ENCODE measurements at places on chromosomes 4 and X.
A peak's percentile ranks its signal among the peaks of the same experiment; 100 is the strongest.

GRCh38 chrX:154516656-154517100 lies 646 bp upstream of the FAM3A start:
- peak; percentile 52 for DNase-seq

DNA sequence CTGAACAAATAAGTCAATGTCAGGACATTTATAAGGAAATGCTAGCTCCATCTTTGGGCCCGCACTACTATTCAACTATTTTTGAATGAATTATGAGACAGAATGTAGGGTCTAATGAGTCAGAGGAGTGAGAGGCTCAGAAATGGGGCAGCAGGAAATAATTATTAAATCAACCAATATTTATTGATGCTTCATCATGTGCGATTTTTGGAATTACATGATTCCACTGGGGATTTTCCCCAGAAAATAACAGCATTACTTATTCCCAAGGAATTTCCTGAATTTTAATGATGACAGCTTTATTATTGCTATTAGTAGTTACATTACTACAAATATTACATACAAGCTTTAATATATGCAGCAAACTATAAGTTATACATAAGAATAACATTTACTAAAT lies 49.3 kb upstream of the PHF8 start:
- DNase-seq = peak; percentile 18

- no peak for DNase-seq
These were observed 83.2 kb downstream of the TMEM131L start for GRCh38 chr4:153549405-153549804.

DNA sequence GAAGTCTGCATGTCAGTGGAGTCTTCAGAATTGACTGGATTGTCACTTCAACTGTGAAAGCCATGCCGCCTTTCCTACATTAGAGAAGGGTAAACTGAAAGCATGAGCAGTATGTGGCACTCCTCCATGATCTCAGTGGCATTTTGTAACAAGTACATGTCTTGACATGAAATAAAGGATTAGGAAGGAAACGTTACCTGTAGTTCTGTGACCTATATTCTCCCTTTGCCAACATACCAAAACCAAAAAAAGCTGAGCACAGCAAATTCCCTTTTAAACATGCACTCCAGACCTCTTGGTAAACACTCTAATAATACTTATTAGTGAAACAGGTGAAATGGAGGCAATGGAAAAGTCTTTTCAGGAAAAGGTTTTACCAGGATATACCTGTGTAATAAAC lies 344.2 kb downstream of the GRIA2 start:
- no peak for DNase-seq

- DNase-seq = peak; percentile 49
These were observed 76.7 kb downstream of the SLC4A4 start for GRCh38 chr4:71415491-71415890.

- no peak for DNase-seq
These were observed 605.2 kb upstream of the NR3C2 start for GRCh38 chr4:149047368-149047767.

DNA sequence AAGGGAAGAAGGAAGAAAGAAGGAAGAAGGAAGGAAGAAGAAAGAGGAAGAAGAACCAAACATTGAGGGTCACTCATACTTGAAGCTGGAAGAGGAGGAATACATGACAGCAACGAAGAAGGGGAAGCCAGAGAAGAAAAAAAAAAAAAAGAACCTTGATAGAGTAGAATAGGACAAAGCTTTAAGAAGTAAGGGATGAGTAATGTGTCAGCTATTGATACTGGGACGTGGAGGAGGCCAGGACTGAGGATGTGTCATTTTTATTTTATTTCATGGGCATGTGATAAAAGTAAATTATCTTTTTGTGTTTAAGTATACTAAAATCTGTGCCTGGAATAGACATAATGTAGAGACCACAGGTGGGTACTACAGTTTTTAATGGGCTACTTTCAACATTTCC lies 6.4 kb downstream of the EDA2R start:
- peak; percentile 69 for DNase-seq

DNA sequence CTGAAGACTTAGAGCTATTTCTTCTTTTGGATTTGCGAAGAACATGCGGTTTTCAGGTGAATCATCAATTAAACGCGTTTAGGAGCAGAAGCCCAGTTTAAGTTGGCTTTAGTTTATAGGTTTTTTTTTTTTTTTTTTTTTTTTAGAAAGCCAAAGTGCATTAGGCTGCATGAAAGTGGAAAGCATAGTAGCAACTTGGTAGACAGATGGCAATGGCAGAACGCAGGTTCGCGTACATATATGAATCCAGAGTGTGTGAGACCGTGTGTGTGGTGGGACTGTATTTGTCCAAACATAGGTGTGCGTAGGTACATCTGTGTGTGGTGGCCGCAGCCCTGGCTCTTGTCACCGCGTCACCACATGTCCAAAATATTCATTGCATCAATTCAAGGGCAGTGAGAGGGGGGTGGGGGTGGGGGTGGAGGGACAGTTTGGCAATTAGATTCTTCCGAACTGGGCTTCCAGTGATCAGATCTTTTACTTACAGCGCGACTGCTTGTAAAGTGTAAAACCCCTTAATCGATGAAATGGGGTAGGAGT lies 901 bp downstream of the JADE1 start:
- DNase-seq = peak; percentile 49

GRCh38 chrX:7179446-7179845 lies 31.5 kb upstream of the PUDP start:
- no peak for DNase-seq

- no peak for DNase-seq
These were observed 17.7 kb upstream of the SLC39A8 start for GRCh38 chr4:102362922-102363432.

GRCh38 chr4:82780752-82781231 lies 17.8 kb downstream of the SCD5 start:
- DNase-seq = peak; percentile 71

DNA sequence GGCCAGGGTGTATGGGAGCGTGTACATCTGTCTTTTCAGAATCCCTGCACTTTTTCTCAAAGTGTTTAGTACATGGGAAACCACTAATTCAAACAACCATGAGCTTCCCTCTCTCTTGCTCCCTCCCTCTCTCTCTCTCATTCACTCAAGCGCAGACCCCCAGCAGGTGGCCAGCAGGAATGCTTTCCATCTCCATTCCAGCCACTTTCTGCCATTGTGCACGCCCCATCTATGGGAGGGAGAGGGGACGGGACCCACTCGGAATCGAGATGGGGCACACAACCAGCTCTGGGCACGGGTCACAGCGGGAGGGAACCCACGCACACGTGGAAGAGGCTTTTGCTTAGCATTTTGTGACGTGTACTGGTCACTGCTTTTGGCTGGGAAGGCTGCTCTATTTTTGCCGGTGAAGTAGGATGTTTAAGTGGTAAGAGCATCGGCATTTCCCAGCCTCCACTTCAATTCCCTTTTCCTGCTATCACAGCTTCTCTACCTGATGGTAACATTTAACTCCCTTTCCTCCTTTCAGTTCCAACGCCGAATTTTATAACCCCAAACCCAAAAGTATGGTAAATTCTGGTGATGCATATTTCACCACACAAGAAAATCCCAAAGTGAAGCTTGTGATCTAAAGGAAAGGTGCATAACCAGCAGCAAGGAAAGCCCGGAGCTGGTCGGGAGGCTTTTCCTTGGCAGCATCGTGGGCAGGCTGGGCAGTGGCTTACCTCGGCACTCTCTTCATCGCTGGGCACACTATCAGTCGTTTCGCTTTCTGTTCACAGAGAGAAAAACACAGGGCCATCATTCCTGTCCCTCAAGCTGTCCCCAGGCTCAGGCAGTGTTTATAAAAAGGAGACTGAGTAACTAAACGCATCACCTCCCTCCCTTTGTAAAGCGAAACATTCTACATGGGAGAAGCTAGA lies 84.1 kb downstream of the IRF2 start:
- no peak for DNase-seq

- DNase-seq = no peak
These were observed 11.5 kb downstream of the PPP2R2C start for GRCh38 chr4:6460876-6461275.
